ENCODE measurements at places on chromosomes 5 and 9. TPM values are rescaled to one million over a fixed set of nuclear protein-coding genes. Genes with fewer than 3 reads are reported as not detected.

Gene SLC36A3
- not detected for total RNA-seq

Gene TRMT10B
- 5.6 TPM for total RNA-seq

Gene NIM1K
- total RNA-seq, result 0.22 TPM

DNA sequence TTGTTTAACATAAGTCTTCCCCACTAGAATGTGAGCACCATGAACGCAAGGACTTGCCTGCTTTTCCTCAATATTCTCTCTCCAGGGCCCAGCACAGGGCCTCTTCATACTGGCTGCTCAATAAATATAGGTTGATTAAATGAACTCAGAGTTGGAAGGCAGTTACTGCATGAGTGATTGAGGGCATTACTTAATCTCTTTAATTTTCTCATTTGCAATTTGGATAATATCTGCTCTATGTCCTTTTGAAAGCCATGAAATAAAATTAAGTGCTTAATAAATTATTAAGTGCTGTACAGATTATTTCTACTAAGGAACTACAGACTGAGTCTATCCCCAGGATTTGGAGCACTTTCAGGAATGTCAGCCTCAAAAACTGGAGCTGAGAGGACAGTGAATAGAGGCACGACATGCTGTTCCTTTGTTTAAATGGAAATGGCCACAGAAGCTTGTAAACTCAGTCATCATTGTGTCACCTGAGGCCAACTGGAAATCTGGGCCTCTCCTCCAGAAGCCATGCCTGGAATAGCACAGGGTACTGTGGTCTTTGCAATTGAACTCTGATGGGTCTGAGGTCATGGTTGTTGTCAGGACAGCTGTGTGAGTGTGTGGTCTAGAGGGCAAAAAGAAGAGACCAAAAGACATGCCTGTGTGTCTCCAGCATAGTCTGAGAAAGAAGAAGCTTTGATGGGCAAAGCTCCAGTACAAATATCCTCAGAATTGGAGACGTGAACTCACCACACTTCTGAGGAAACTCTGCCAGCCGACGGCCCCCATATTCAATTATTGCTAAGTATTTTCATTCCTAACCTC lies 86.1 kb downstream of the SH3TC2 start:
- no peak overlapping the region for H3K27ac ChIP-seq
- no peaks in the 10 kb centered on the region for H3K27me3 ChIP-seq
- H3K4me3 ChIP-seq, result no peak overlapping the region
- peaks cover 3% of the 10 kb centered on the region for H3K4me1 ChIP-seq

- H3K36me3 ChIP-seq, result no peaks in the 10 kb centered on the region
- peaks cover 24% of the 10 kb centered on the region for H3K4me1 ChIP-seq
- H3K27ac ChIP-seq, result no peak overlapping the region
- no peak overlapping the region for H3K4me3 ChIP-seq
- DNase-seq, result peak; percentile 35
- H3K27me3 ChIP-seq, result no peaks in the 10 kb centered on the region
These were observed 19.8 kb downstream of the COL27A1 start for GRCh38 chr9:114174876-114175771.

- no peaks in the 10 kb centered on the region for H3K4me1 ChIP-seq
- no peaks in the 10 kb centered on the region for H3K27me3 ChIP-seq
- H3K27ac ChIP-seq, result no peak overlapping the region
- H3K4me3 ChIP-seq, result no peak overlapping the region
- no peak for DNase-seq
These were observed 35.9 kb downstream of the RNF44 start for GRCh38 chr5:176501333-176501732.

DNA sequence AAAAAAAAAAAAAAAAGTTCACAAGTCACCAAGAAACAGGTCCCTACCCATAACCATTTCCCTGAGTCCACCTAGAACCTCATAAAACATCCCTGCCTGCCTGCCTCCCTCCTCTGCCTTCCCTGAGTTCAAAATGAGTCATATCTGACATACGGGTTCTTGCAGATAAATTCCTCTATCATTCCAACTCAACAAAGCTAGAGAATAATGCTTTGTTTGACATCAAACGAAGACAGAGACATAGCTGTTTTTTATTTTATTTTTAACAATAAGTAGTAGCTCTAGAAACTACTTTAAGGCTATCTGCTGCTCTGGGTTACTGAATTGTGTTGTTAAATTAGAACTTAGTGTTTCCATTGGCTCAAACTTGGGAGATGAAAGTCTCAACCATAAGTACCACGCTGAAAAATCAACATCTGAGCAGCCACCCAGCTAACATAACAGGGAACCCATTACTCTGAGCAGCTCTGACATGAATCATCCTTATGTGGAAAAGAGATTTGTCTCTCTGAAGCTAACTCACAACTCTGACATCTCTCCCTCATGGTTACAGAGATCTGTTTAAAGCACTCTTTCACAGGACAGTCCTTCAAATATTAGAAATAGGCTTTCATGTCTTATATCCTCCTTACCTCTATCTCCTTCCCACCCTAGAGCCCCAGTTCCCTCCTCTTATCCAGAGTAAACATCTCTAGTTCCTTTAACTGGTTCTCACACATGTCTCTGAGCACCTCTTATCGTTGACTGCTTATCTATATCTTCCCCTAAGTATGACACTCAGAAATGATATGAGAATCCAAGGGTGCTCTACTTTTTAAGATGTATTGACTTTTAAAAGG lies 12.1 kb downstream of the TMEM245 start:
- no peaks in the 10 kb centered on the region for H3K36me3 ChIP-seq
- H3K4me1 ChIP-seq, result peaks cover 52% of the 10 kb centered on the region
- no peak for DNase-seq
- H3K27ac ChIP-seq, result peak overlapping the region; percentile 3

DNA sequence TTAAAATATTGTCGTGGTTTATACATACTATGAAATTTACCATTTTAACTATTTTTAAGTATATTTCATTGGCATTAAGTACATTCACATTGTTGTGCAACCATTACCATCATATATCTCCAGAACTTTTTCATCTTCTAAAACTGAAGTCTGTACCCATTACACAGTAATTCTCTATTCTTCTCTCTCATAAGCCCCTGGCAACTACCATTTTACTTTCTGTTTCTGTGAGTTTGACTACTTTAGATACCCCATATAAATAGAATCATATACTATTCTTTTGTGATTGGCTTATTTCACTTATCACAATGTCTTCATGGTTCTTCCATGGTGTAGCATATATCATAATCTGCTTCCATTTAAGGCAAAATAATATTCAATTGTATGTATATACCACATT lies 30.3 kb downstream of the NDUFS4 start:
- no peak overlapping the region for H3K4me3 ChIP-seq
- no peak overlapping the region for H3K27ac ChIP-seq
- H3K4me1 ChIP-seq, result no peaks in the 10 kb centered on the region
- no peak for DNase-seq

- no peak overlapping the region for H3K4me3 ChIP-seq
- no peak overlapping the region for H3K27ac ChIP-seq
- H3K27me3 ChIP-seq, result no peaks in the 10 kb centered on the region
These were observed 316.4 kb downstream of the NR3C1 start for GRCh38 chr5:143086908-143087637.

DNA sequence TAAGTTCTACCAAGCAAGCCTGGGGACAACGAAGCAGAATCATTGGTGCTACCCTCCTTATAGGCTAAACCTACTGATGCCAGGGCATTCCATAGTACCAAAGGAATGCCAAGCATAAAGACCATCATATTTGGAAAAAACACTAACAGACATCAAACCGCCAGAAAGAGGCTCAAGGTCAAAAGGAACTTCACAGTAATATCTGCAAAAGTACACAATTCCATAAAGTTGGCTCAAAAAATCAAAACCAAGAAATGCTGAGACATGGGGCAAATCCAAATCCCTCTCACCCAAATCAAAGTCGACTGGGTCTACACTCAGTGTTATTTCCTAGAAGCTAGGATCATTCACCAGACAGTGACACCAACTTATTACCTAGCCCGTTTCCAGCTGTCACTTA lies 3.4 kb downstream of the VCP start:
- DNase-seq, result no peak
- H3K27ac ChIP-seq, result no peak overlapping the region
- H3K4me1 ChIP-seq, result peaks cover 18% of the 10 kb centered on the region
- no peaks in the 10 kb centered on the region for H3K27me3 ChIP-seq
- peaks cover 34% of the 10 kb centered on the region for H3K36me3 ChIP-seq

DNA sequence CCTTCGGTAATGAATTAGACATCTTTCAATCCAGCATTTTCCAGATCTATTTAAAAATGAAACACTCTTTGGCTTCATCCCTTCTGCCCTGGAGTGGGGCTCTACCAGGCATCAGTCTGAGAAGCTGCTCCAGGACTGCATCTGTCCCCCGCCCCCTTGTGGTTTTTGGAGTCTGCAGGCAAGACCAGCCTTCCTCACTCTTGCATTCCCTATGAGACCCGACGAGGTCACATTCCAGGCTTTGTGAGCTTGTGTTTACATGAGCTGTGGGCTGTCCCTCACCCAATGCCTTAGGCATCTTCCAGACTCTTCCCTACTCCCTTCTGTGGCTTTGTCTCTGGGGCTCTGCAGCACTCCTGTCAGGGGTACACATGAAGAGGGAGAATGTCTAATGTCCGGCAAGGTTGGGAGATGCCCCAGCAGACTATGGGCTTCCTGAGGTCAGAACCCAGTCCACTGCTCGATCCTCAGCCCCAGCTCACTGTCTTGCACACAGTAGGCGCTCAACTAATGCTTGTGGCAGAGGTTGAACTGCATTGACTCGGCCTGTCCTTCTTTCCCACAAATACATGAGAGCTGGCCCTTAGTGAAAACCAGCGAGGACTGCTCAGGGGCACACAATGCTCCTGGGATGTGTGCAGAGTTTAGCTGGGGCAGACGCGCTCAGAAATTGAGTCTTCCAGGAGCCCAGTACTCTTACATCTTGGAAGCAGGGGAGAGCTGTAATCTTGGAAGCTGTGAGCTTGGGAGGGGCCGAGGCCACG lies 11.7 kb upstream of the GADD45G start:
- no peaks in the 10 kb centered on the region for H3K36me3 ChIP-seq
- H3K27ac ChIP-seq, result no peak overlapping the region
- no peak for DNase-seq
- H3K27me3 ChIP-seq, result no peaks in the 10 kb centered on the region

All from pancreas (tissue), 10 donors.